Activated gamma-delta T cell (primary cell): ENCODE measurements at places on chromosomes 2 and 18.

GRCh38 chr2:158722266-158723105, 72.6 kb upstream of the DAPL1 start:
- no peak for DNase-seq

GRCh38 chr2:95299961-95300360, 2.8 kb downstream of the KCNIP3 start:
- no peak for DNase-seq

- no peak for DNase-seq
These were observed 176.3 kb downstream of the INHBB start for GRCh38 chr2:120522151-120522751.

DNA sequence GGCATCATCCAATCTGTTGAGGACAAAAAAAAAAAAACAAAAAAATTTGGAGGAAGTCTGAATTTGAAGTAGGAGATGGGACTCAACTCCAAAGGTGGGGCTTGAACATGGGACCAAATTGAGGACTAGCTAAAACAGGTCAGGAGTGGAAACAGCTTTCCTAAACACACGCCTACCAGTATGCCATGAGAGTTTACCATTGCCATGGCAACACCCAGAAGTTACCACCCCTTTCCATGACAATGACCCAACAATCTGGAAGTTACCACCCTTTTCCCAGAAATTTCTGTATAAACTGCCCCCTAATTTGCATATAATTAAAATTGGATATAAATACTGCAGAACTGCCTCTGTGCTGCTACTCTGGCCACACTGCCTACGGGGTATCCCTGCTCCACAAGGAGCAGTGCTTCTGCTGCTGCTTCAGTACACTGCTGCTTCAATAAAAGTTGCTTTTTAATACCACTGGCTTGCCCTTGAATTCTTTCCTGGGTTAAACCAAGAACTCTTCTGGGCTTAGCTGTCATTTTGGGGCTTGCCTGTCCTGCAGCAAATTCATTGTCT, 73.3 kb upstream of the FSIP2 start:
- no peak for DNase-seq

DNA sequence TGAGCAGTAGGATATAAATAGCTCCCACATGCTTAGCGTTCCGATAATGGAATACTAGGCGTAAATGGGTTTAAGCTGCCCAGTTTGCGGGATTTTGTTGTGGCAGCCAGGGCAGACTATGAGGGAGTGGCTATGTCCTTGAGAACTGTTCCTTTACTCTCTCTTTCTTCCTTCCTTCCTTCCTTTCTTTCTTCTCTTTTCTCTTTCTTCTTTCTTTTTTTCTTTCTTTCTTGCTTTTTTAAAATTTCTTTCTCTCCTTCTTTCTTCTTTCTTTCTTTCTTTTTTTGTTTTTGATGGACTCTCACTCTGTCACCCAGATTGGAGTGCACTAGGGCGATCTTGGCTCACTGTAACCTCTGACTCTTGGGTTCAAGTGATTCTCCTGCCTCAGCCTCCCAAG, 9.1 kb upstream of the PRELID3A start:
- no peak for DNase-seq

DNA sequence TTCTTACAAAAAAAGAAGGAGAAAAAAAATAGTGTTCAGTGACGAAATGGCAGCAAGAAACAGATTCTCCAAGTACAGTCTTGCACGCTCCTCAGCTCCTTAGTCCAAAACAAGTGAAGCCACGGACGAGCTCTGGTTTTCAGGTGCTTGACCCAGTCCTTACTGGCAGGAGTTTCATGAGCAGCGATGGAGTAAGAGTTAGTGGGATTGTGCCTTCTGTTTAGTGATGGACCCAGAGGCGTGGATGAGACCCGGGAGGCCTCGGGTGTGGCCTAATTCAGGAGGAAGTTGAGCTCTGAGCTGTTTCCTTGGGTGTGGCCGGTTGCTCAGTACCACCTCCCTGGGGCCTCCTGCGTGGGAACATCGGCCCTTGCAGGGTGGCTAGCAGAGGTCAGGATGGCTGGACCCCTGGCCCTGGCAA, 52.0 kb downstream of the KIF5C start:
- no peak for DNase-seq

DNA sequence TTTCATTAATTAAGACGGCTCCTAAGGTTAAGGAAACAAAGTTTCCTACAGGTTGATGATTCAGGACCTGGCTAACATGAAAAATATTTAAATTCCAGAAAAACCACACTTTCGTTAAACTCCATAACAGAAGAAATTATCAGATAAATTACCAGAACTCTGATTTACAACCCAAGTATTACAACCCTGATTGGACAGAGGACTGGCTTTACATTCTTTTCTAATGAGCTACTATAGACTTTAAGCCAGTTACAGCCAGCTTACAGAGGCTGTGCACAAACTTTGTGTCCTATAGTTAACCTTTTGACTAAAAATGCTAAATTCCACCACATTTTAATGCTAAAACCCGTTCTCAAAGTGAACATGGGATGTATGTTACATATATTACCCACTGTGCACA, 458.6 kb downstream of the KCNJ3 start:
- DNase-seq = no peak

DNA sequence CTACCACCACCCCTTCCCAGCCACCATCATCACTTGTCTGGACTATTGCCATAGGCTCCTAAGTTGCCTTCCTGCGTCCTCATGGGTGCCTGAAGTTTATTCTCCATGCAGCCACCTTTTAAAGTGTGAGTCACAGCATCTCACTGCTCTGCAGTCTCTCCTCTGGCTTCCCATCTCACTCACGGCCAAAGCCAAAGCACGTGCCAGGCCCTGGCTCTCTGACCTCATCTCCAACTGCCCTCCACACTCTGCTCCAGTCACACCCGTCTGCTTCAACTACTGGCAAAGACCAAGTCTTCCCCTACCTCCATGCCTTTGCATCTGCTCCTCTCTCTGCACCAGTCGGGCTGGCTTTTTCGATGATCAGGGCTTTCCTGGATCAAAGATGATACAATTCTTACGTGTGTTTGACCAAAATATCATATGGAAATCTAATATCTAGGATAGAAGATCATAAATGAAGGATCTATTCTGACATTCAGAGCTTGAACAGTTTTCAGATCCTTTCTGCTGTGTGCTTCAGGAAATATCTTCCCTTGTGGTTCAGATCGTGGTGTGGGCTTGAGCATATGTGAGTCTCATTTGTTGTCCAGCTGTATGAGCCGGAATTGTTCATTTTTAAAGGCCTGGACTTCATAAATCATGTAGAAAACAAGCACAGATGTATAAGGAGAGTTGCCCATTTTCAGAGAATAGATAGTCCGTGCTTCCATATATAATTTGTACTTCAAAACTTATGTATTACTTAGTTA, 175.6 kb downstream of the PRKCE start:
- no peak for DNase-seq

- DNase-seq = no peak
These were observed 83.2 kb upstream of the FRZB start for GRCh38 chr2:182949572-182950189.

DNA sequence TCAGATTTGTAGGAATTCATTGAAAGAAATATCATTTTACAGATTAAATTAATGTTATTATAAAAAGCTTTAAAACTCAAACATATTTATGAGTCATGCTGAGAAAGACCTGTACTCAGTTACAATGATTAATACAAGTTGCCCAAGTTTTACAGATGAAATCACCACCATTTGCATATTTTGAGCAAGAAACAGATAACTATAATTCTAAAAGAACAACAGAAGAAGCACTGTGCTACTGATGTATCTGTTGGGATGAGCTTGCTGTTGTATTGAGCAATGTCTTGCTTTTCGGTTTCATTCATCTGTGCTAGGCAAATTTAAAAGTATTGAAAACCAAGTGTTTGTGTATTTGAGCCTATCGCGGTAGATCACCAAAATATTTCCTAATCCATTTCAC, 1589.1 kb upstream of the ZEB2 start:
- DNase-seq = no peak

- no peak for DNase-seq
These were observed 9.0 kb upstream of the KCNG2 start for GRCh38 chr18:79788734-79789085.

DNA sequence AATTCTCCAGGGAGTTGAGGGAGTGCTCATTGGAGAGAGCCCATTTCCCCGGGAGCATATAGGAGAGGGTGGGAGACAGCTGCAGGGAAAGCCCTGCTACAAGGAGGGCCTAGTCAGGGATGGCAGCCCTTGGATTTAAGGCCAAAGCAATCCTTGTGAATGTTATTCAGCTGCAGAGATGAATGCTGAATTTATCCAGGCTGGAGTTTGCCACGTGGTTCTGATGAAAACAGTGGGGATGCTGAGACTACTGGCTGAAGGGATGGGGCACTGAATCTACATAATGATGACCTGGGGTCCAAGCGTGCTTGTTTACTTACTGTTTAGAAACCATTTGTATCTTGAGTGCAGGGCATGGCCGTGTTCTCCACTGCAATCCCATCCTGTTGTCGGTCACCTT, 35.6 kb upstream of the RNF149 start:
- no peak for DNase-seq

DNA sequence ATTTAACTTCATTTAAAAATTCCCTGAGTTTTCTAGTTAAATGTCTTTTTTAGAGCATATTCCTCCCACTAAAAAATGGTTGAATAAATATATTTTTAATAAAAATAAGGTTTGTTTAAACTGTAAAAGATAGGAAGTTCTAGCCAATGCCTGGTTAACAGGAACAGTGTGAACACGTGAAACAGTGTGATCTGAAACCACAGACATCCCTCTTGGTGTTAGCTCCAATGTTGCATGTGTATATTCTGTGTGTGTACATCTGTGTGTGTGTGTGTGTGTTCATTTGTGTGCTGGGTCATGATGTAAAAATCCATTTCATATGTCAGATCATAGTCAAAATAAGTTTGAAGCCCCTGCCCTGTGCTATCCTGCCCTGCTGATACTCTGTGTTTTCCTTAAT, 6.1 kb upstream of the SOX11 start:
- DNase-seq = no peak

GRCh38 chr2:15840148-15840547, 100.2 kb upstream of the MYCN start:
- no peak for DNase-seq

DNA sequence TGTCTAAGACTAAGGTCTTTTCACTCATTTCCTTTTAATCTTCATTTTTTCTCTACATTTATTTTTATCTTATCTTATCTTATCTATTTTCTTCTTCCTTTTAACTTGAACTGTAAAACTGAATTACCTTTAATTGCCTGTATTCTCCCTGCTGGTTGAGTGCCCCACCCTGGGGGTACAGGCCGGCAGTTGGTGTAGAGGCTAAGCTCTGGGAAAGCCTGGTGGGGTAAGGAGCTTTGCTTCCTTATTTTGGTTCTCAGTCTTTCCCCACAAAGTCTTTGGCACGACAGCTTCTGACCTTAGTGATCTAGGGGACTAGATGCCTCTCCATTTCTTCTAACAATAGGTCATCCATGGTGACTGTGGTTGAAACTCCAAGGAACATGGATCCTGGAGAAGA, 26.8 kb upstream of the HAAO start:
- DNase-seq = no peak

DNA sequence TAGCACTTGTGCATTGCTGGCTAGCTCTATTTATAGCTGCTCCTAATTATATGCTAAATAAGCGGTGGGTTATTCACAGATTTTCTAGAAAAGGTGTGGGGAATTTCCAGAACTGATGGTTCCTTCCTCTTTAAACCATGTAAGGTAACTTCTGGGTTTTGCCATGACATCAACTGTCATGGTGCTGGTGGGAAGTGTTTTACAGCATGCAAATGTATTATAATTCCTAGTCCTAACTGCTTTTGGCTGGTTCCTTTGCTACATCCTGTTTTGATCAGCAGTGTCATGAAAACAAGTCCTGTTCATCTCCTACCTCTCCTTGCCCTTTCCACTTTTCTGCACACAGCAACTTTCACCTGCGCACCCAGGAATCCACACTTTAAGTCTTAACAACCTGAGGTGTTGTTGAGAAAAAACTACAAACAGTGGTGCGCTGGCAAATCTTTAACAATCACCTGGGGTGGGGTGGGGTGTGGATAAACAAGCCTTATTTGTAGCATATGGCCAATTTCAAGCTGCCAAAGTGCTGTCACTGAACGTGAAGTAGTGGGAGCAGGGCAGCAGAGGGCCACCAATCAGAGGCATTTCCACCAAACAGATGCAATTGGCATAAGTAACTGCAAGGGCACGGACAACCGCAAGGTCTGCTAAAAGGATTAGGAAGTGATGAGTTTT, 33.4 kb upstream of the SKOR2 start:
- DNase-seq = no peak

DNA sequence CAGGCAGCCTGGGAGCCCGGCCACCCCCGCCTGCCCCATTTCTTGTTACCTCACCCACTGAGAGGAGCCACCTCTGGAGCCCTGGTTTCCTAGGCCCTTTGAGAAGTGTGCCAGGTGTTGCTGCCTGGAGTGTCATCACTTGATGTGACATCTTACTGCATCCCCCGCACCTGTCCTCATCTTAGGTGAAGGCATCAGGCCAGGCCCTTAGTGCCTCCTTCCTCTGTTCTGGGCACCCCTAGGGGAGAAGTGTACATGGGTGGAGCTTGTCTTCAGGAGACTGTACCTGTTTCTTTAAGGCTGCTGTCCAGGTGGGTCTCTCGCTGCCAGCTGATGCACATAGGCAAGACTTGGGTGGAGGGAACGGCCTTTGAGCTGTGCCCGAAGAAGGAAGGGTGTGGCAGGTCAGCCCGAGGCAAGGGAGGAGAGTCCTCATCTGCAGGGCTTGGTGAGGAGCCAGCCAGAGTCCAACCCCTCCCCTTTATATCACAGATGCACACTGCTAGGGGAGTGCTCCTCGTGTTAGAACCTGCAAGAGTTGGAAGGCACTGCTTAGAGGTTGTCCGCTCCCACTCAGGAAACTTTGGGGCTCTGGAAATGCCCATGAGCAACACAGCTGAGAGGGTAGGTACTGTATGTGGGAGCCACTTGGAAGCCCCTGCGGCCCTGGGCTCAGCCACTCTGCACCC, 45.9 kb downstream of the NCK2 start:
- no peak for DNase-seq

GRCh38 chr2:37039580-37039979, 44.6 kb downstream of the HEATR5B start:
- DNase-seq = no peak

- no peak for DNase-seq
These were observed 107.9 kb upstream of the PARD3B start for GRCh38 chr2:204437408-204437807.

GRCh38 chr2:202782940-202783558, 88.5 kb downstream of the ICA1L start:
- DNase-seq = no peak

- no peak for DNase-seq
These were observed 163.2 kb upstream of the CYRIA start for GRCh38 chr2:16828828-16829160.

GRCh38 chr2:85162746-85163301, 29.6 kb downstream of the TCF7L1 start:
- DNase-seq = no peak

GRCh38 chr2:7649461-7650228, 732.4 kb downstream of the RNF144A start:
- no peak for DNase-seq
